Iris pigment epithelial cell (primary cell): ENCODE measurements at places on chromosomes 2 and 18.
A peak's percentile ranks its signal among the peaks of the same experiment; 100 is the strongest.

DNA sequence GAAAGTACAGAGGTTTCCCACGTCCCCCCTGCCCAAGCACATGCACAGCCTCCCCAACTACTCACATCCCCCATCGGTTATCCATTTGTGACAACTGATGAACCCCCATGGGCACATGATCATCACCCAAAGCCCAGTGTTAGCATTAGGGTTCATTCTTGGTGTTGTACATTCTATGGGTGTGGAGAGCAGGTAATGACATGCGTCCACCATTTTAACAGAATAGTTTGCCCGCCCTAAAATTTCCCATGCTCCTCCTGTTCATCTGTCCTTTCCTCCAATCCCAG, 74.3 kb downstream of the LONRF2 start:
- DNase-seq: no peak

GRCh38 chr18:75089748-75090327, 119.1 kb downstream of the PTGR3 start:
- no peak for DNase-seq

DNA sequence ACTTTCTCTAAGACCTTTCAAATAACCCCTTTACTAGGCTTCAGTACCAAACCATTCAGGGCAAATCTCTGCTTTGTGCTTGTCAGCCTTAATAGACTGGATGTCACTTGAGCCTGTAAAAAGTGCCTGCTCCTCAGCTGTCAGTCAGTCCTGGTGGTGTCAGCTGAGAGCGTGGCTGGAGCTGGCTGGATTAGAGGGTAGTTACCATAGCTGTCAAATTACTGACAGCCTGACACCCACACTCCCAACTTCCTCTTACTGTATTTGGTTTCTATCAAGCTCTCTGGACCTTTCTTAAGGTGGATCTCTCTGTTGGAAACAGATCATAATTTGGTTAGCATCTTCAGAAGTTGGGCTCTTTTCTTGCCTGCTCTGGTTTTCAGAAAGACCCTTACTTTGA, 371.4 kb upstream of the ATP5MC3 start:
- DNase-seq: no peak

DNA sequence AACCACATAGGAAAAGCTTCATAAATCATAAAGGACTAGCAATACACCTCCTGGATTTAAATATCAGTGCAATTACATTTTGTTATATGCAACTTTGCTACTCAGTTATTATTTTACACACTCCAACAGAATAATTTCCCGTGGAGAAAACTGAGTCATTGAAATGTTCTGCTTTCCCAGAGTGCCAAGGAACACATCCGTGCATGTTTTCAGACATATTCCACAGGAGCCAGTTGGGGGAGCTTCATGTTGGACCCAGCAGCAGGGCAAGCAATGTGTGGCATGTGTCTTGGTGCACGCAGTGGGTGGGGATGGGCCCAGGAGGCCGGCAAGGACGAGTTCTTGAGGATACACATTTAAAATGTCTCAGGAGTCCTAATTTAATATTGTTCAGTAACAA, 14.4 kb upstream of the SMIM21 start:
- DNase-seq: no peak

DNA sequence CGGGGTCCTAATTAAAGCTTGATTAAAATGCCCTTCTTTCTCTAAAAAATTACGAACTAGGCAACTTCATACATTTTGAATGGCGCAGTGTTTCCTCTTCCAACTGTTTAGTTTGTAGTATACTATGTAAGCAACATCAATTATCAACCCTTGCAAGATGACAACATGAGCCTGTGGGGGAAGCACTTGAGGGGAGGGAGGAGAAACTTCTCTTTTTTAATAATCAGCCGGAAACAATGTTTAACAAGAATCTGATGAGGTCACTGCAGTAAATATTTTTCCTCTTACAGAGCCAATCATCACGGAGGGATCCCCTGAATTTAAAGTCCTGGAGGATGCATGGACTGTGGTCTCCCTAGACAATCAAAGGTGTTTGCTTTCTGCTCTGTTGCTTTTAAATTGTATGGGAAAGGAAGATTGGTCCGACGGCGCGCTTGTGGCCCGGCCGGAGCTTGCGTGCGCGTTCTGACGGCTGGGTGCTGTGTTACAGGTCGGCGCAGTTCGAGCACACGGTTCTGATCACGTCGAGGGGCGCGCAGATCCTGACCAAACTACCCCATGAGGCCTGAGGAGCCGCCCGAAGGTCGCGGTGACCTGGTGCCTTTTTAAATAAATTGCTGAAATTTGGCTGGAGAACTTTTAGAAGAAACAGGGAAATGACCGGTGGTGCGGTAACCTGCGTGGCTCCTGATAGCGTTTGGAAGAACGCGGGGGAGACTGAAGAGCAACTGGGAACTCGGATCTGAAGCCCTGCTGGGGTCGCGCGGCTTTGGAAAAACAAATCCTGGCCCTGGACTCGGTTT, 5.3 kb upstream of the DLX1 start:
- DNase-seq: no peak

DNA sequence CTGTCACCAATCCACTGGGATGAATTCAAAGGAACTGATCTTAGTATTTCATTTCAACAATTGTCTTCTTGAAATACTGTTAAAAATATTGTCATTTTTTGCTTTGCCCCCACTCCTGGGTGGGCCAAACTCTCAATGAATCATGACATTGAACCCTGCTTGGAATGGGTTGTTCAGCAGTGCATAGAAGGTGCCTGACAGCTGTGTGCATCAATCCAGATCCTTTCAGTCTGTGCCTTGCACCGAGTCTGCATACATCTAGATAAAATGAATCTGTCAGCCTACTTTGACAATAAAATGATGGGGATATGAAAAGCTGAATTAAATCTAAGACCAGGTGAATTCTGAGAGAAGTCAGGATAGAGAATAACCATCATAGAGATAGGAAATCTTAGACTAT, 706.6 kb downstream of the CBLN2 start:
- DNase-seq: no peak

GRCh38 chr2:25234738-25235137, 66.4 kb upstream of the POMC start:
- peak; percentile 39 for DNase-seq

GRCh38 chr2:55842046-55842445, 81.5 kb downstream of the EFEMP1 start:
- peak; percentile 65 for DNase-seq

GRCh38 chr2:236601316-236602202, 31.9 kb downstream of the ACKR3 start:
- no peak for DNase-seq

- DNase-seq: peak; percentile 31
These were observed 31.3 kb upstream of the RAPGEF4 start for GRCh38 chr2:172704072-172704936.

- DNase-seq: no peak
These were observed 1.4 kb upstream of the RNF103 start for GRCh38 chr2:86625096-86625495.

DNA sequence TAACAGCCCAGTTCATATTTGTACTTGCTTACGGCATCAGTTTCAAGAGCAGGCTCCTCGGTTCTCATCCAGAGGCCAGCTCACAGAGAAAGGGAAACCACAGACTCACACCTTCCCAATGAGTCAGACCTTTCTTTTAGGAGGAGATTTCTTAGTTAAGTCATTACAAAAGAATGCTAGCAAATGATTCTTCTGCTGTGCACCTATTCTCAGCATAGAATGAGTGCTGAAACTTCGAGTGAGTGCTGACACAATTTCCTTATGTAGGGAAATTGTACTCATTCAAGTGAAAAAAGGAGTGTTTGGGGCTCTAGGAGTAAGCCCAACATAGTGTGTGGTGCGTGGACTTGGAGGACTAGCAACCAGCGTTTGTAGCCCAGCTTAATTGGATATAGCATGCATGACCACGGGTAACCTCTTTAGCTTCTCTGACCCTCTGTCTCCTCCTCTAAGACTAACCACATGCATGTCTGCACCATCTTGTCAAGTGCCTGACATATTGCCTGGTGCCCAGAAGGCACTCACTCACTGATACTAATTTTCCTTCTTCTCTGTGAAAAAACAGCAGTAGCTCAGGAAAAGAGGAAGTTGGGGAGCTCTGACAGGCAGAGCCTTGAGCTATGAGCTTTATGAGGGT, 87.0 kb downstream of the ALPK2 start:
- DNase-seq: peak; percentile 99

DNA sequence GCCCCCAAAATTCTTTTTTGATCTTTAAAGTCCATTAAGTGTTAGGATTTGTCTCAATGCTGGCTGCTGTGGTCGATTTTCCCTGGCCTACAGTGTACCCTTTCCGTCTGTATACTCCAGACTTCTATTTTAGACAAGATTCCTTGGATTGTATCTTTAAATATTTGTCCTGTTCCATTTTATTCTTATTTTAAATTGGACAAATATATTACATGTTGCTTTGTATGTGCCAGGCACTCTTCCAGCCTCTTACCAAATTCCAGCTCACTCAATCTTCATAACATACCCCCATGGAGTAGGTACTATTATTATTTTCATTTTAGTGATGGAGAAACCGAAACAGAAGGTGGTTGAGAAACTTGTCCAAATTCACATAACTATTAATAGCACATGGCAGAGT, 58.1 kb downstream of the VWA3B start:
- no peak for DNase-seq

DNA sequence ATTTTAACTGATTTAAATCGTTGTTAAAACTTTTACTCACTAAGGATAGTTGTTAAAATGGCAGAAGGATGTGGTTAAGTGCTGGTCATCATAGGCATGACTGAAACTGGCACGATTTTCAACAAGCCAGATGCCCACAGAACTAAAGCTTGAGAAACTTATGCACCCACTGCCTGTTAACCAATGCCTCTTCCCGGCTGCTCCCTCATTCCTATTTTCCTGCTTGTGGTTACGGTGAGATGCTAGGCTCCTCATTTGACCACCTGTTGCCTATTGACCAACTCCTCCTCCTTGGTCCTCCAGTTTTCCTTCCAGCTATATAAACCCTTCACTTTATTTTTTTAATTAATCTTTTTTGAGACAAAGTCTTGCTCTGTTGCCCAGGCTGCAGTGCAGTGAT, 238.7 kb downstream of the TFCP2L1 start:
- DNase-seq: no peak

DNA sequence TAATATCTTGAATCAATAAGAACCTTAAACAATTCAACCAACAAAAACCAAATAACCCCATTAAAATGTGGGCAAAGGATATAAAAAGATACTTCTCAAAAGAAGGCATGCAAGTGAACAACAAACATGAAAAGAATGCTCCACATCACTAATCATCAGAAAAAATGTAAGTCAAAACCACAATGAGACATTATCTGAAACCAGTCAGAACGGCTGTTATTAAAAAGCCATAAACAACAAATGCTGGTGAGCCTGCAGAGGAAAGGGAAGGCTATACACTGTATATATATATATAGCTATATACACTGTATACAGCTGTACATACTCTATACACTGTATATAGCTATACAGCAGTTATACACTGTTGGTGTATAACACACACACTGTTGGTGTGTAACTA, 47.8 kb upstream of the GALNT13 start:
- peak; percentile 3 for DNase-seq

- peak; percentile 49 for DNase-seq
These were observed 103.1 kb downstream of the UPP2 start for GRCh38 chr2:158204741-158205165.

- peak; percentile 62 for DNase-seq
These were observed 6.6 kb downstream of the ATOH8 start for GRCh38 chr2:85760371-85760770.

- peak; percentile 68 for DNase-seq
These were observed 96.7 kb downstream of the PMAIP1 start for GRCh38 chr18:59996370-59996966.

- DNase-seq: peak; percentile 82
These were observed 6.3 kb upstream of the SPP2 start for GRCh38 chr2:234044157-234044556.

- DNase-seq: no peak
These were observed 716.4 kb upstream of the CHAC2 start for GRCh38 chr2:53051157-53051556.

DNA sequence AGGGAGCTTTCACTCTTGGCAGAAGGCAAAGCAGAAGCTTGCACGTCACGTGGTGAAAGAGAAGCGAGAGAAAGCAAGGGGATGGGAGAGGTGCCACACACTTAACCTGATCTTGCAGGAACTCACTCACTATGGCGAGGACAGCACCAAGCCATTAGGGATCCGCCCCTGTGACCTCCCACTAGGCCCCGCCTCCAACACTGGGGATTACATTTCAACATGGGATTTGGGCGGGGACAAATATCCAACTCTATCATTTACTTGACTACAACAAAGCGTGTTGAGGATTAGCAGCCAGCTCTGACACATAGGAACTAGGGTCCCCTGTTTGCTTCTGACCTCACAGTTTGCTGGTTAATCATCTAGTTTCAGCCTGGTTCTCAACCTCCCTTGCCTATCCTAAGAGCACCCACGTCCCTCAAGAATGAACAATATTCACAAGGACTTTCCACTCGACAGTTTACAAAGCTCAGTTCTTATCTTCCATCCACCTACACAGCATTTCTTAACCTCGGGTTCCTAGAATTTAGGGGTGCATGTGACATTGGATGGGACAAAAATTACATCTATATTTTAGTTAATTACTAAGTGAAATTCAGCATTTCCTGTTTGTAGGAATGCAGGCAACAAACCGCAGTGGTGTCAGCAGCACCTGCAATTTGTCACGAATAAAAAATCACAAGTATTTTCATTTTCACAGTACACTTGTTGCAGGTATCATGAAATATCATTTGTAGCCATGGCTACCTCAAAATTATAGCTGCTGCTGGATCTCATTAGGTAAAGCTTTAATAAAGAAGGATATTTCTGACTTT, 36.0 kb downstream of the LBH start:
- DNase-seq: no peak

DNA sequence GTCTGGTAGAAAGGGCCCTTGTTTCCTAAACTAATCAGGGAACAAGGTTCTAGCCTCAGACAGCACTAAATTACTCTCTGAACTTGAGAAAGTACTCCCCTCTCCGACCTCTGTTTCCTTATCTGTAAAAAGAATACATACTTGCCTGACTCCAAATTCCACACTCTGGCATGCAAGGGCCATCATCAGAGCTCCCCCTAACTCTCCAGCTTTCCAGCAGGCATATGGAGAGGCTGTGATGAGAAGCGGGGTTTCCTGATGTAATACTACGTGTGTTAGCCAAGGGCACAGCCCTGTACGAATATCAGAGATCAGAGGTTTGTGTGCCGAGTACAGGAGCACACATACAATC, 1.8 kb upstream of the EVA1A start:
- DNase-seq: peak; percentile 40

DNA sequence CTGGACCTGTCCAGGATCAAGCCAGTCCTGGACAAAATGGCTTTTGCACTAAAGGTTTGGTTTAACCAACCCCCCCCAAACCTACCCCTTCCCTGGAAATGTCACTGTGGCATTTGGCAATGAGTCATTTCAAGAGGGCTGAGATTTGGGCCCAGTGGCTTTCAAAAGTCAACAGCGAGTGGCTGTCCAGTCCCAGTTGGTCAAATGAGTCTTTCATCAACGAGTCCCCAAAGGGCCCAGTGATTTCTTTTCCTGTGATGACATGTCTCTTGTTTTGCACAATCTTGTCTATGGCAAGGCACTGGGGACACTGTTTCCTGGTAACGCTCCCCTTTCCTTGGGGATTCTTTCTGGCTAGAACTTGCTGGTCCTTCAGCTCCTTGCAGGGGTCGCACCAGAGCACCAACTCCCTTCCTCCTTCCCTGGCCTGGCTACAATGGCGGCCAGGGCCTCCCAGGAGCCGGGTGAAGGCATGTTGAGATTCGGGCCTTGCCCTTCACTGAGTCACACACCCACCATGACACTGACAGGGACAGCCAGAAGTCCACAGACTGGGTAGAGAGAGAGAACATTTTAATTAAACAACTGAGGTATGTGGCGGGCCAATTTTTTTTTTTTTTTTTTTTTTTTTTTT, 87.2 kb downstream of the SMAD7 start:
- DNase-seq: no peak

- DNase-seq: no peak
These were observed 201.6 kb downstream of the ICOS start for GRCh38 chr2:204138206-204138605.
